Pancreas (tissue), 10 donors: ENCODE measurements at places on chromosomes 2 and 18. TPM values are rescaled to one million over a fixed set of nuclear protein-coding genes. Genes with fewer than 3 reads are reported as not detected.

DNA sequence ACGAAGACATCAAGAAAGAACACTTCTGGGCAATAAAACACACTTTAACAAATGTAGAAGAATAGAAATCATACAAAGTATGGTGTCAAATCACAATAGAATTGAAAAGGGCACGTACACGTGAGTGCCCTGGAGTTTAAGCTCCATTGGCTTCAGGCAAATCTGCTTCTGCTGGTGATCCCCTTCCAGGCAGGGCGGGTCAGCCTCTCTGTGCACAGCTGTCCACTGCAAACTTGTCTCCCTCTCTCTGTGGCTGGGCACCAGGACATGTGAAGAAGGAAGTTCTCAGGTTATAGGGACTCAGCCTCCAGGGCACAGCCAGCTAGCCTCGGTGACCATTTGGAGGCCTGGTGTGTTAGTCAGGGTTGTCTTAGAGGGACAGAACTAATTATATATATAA is 66.0 kb downstream of the ST3GAL5 start:
- no peak for DNase-seq

GRCh38 chr18:471716-472115 is 28.8 kb downstream of the COLEC12 start:
- DNase-seq, result no peak

- no peak for DNase-seq
Measured at GRCh38 chr2:12778369-12778768, 61.6 kb downstream of the TRIB2 start.

- DNase-seq, result no peak
Measured at GRCh38 chr18:29164020-29164706, 987.2 kb upstream of the CDH2 start.

GRCh38 chr2:169034256-169034655 is 3.1 kb upstream of the ABCB11 start:
- DNase-seq, result no peak

DNA sequence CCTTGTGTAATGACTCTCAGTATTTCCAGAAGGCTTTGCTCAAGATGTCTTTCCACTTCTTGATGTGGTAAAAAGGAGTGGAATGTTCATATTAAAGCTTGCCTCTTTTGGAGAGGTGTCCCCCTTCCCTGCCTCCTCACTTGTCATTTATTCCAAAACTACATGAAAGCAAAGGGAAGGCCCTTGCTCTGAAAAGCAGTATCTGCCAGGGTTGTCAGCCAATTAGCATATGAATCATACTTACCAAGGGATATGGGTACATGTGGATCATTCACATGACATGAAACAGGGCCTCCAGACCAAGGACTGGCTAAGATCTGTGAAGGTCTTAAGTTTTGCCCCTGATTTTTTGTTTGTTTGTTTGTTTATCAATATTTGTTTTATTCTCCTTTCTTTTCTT is 31.3 kb downstream of the ANXA4 start:
- no peak for DNase-seq

DNA sequence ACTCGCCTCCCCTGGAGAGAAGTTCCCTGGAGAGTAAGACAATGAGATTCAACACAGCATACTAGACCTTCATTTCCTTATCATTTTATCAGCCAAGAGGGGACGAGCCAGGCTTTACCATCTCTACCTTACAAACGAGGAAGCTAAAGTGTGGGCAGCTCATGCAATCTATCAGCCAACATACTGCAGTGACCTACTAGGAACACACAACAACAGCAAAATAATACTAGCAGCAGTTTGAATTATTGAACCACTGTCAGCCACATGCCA is 60.0 kb upstream of the TEX51 start:
- no peak for DNase-seq

GRCh38 chr2:45929674-45930395 is 278.4 kb downstream of the PRKCE start:
- no peak for DNase-seq

- DNase-seq, result no peak
Measured at GRCh38 chr2:63903003-63903402, 61.3 kb downstream of the UGP2 start.

GRCh38 chr2:207071820-207072219 is 93.9 kb downstream of the KLF7 start:
- DNase-seq, result no peak

DNA sequence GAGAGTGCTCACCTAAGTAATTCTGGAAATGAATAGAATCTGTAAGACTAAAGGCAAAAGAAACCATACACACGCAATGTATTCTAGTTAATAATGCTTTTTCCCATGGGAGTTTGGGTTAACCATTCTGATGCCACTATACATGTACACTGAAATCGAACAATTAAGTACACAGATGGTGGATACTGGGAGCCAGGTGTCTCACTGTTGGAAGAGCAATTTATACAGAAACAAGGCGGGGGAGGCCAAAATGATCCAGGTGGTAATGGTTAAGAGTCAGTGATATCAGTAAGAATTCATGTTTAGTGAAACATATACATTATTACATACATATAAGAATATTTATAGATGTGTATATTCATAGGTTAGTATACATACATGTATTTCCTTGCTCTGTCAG is 67.2 kb downstream of the TMEM131 start:
- DNase-seq, result no peak

DNA sequence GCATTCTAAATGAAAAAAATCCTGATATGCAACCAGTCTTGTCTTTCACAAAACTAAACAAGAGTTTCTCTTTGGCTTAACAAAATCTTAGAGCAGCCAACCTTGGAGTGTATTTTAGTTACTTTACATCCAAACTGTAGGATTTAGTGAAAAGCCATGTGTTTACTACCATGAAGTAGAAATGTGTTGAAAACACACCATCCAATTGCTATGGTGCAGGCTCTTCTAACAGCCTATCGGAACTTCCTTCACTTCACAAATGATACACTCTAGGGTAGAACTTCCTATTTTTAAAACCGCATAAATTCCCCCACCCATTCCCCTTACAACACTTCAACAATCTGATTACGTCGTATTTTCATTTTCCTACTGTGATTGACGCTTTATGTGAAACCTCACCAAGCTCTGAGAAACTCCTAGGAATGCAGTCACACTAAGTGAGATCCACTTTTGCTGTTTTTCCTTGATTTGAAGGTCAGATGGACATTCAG is 74.4 kb upstream of the MAP4K4 start:
- DNase-seq, result no peak

DNA sequence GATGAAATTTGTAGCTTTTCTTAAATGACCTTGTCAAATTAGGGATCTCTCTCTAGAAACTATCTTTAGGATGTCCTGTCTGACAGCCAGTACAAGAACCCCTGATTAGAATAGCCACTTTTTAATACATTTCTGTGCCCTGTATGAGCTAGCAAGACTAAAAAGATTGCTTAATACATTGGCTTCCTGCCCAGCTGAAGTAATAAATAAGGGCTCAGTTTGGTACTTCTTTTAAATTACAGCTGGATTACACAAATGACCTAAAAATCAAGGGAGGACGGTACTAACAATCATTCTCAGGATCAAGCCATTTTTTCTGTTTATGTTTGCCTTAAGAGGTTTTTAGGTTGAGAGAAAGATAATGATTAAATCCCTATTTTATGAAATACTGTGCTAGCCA is 11.6 kb upstream of the OLA1 start:
- DNase-seq, result no peak

- DNase-seq, result peak; percentile 86
Measured at GRCh38 chr18:77132369-77133050, at the start of gene MBP. Gene MBP, minus strand, starts transcription at chr18:77132783. Its CDS starts 27,522 bp downstream, at chr18:77105261.

GRCh38 chr2:223095207-223095606 is 43.2 kb downstream of the KCNE4 start:
- no peak for DNase-seq

DNA sequence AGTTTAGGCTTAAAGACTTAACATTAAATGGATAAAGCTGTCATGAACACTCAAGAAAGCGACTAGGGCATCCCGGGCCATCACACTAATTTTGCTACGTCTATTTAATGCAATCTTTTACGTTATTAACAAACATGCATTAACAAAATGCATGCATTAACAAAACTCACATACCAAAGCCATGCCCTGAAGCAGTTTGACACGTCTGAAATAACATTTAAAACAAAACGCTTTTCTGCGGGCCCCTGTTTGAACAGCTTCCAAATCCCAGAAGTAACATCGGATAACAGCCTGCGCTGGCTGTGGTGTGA is 458 bp downstream of the B4GALT6 start:
- no peak for DNase-seq

GRCh38 chr2:66675591-66675990 is 240.7 kb downstream of the MEIS1 start:
- no peak for DNase-seq

DNA sequence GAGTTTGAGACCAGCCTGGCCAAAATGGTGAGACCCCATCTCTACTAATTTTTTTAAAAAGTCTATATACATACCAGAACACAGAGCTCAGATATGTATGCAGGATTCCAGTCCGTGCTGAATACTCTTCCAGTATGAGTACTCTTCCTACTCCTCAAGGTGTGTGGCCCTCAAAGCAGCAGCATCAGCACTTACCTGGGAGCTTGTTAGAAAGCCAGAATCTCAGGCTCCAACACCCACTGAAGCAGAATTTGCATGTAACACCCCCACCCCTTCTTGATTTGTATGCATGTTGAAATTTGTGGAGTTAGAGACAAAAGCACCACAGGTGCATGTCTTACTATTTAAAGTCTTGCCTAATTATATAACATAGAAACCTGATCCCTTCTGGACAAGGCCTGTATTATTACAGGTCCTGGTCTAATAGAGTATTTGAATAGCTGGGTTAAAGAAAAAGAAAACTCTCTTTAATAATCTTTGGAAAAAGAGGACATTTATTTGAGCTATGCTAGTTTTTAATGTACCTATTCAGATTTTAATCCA is 50.3 kb upstream of the NFE2L2 start:
- DNase-seq, result no peak

GRCh38 chr2:136255648-136256461 is 137.9 kb upstream of the CXCR4 start:
- DNase-seq, result no peak

- no peak for DNase-seq
Measured at GRCh38 chr2:186903216-186903615, 54.2 kb upstream of the ZSWIM2 start.

- DNase-seq, result no peak
Measured at GRCh38 chr2:43708891-43709290, 32.7 kb upstream of the C1GALT1C1L start.

- no peak for DNase-seq
Measured at GRCh38 chr18:45890606-45891005, 65.1 kb downstream of the SIGLEC15 start.

- no peak for DNase-seq
Measured at GRCh38 chr2:208074610-208075356, 49.5 kb upstream of the PLEKHM3 start.

DNA sequence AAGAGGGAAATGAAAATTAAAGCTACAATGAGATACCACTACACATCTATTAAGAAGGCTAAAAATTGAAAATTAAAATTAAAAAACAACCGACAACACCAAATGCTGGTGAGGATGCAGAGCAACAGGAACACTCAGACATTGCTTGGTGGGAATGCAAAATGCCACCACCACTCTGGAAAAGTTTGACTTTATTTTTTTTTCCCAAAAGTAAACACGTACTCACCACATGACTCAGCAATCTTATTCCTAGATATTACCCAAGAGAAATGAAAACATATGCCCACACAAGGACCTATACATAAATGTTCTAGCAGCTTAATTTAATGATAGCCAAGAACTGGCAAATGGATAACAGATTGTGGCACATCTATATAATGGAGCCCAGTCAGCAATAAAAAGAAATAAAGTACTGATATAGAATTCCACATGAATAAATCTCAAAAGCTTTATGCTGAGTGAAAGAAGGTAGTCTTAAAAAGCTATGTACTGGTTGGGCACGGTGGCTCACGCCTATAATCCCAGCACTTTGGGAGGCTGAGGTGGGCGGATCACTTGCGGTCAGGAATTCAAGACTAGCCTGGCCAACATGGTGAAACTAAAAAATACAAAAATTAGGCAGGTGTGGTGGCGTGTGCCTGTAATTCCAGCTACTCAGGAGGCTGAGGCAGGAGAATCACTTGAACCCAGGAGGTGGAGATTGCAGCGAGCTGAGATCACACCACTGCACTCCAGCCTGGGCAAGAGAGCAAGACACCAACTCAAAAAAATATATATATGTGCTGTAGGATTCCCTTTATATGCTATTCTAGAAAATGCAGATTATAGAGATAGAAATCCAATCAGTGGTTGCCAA is 4.2 kb upstream of the PROC start:
- no peak for DNase-seq

DNA sequence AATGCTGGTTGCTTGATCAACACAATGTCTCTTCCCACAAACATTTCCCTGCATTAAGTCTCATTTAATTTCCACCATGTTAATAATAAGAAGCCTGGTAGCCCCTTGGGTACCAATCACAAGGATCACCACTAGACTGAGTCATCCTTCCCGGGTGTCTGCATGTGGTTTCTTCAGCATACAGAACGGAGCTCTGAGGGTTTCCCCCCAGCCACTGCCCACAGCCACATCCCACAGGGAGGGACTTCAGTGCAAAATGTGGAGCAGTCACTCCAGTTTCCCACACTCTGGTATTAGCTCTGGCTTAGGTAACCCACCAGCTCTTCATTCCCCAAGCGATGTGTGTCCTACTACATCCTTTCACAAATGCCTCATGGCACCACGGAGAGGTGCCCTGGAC is 42.7 kb upstream of the POLE4 start:
- no peak for DNase-seq

- no peak for DNase-seq
Measured at GRCh38 chr2:105470979-105471378, 72.1 kb upstream of the FHL2 start.

- DNase-seq, result no peak
Measured at GRCh38 chr2:135743860-135744259, 2.2 kb downstream of the UBXN4 start.

DNA sequence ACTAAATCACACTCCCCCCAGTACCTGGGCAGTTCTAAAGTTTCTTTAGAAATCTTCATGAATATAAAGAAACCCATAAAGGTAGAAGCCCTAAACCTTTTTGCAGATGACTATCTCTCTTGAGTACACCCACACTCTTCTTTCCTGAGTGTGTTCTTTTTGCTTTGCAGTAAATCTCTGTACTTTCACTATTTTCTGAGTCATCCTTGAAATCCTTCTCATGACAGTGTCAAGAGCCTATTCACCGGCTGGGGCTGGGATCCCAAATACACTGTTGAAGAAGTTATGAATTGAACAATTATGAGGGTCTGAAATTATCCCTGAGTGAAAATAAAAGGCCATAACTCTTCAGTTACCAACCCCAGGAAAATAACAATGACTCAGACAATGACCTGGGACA is 133.9 kb upstream of the CCDC195 start:
- no peak for DNase-seq

GRCh38 chr2:74328074-74328473 is 15.1 kb downstream of the SLC4A5 start:
- no peak for DNase-seq

- DNase-seq, result no peak
Measured at GRCh38 chr2:215750763-215751162, 262.6 kb downstream of the MREG start.

HRH4 gene
- polyA plus RNA-seq, result not detected

MBD5 gene
- 4.5 TPM for polyA plus RNA-seq

LRP1B gene
- 0.40 TPM for polyA plus RNA-seq

MPHOSPH10 gene
- 22.5 TPM for polyA plus RNA-seq

DNAH7 gene
- 1.6 TPM for polyA plus RNA-seq

SERPINB11 gene
- not detected for polyA plus RNA-seq

FAM237A gene
- polyA plus RNA-seq, result not detected

HOXD8 gene
- polyA plus RNA-seq, result 0.61 TPM

RBKS gene
- polyA plus RNA-seq, result 3.9 TPM

DSG3 gene
- polyA plus RNA-seq, result 0.02 TPM

CYP26B1 gene
- 0.91 TPM for polyA plus RNA-seq

ATP6V1B1 gene
- polyA plus RNA-seq, result 10.9 TPM
